ENCODE measurements at places on chromosomes 6 and 20. TPM values are rescaled to one million over a fixed set of nuclear protein-coding genes. Genes with fewer than 3 reads are reported as not detected.

PTCHD4 gene
- 1.7 TPM for total RNA-seq

DAAM2 gene
- total RNA-seq = 382 TPM

BPIFA2 gene
- total RNA-seq = not detected

C20orf202 gene
- total RNA-seq = not detected

DNA sequence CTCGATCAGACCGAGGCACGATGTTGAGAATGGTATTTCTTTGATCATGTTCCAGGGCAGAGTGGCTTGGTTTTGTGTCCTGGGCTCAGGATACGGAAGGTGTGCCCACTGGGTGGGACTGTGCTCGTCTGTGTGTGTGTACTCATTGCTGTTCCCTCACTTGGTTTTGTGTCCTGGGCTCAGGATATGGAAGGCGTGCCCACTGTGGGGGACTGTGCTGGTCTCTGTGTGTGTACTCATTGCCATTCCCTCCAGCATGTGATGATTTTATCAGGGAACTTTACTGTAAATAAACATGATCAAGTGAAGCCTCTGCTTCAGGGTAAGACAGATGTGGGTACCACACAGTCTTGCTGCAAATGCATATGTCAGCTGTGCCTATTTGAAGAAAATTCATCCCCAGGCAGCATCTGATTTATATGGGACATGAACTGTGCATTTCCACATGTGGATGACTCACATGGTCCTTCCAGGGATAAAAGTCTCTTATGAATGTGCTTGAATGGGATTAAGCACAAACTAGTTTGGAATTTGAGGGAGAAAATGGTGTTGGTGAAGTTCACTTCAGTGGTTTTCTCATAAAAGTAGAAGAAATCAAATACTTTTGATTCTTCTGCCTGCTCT is 274.3 kb downstream of the QKI start:
- no peak for DNase-seq

DNA sequence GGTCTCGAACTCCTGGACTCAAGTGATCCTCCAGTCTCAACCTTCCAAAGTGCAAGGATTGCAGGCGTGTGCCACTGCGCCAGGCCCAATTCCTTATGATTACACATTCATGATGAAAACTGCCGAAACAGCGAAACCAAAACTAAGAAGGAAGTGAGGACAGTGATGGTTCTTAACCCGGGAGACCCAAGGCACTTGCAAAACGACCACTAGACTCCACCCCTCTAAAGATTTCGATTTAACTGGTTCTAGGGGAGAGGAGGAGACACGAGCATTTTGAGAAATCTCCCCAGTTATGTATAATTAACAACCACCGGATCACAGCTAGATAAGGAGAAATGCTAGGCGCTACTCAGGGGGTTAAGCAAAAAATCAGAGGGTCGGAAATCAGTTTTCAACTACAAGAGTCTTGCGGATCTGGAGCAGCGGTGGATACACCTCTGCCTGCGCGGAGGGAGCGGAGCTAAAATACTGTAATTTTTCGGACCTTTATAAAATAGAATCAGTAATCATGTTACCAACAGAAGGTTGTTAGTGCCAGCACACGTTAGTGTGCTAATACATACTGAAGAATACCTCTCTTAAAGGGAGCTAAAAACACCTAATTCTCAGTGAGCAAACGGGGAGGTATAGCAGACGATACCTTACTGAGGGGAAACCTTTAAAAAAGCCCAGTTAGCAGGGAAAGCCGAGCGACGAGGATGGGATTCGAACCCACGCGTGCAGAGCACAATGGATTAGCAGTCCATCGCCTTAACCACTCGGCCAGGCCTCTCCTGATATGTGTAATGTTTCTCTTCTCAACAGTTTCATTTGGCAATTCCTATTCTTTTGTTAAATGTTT is 60.0 kb upstream of the BTN3A2 start:
- DNase-seq = no peak

DNA sequence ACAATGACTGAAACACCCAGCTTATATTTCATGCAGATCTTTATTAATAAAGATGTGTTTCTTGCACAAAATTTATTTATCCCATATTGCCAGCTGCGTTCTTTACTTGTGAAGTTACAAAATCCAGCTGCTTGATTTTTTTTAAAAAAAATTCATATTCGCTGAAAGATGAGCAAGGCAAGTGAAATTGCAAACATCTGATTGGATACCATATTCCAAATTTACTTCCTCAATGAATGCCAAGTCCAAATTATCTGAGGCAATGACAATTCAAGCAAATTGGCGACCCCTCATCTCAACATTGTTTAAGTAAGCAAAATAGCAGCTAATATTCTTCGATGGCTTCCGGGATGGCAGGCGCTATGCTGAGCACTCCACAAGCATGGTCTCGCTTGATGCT is 37.7 kb downstream of the ZFP64 start:
- DNase-seq = no peak

DNA sequence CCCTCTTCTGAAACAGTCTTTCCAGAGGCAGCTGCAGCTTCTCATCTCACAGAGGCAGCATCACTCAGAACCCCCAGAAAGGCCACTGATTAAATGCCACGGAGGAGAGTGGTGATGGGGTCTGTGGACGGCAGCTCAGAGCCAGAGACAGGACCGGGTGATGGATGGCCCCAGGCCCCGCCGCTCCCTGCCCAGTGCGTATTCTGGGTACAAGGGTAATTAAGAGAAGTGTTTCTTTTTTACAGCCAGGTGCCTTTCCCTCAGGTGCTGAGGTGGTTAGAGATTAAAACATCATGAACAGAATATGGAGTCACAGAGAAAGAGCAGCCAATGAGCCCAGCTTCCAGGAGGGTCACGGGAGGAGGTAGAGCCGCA is 434.5 kb downstream of the PREX1 start:
- no peak for DNase-seq

GRCh38 chr6:106128981-106129781 is 43.0 kb downstream of the PRDM1 start:
- no peak for DNase-seq

GRCh38 chr6:133432021-133432989 is 191.1 kb downstream of the EYA4 start:
- DNase-seq = no peak

- no peak for DNase-seq
Measured at GRCh38 chr6:137313928-137314855, 95.0 kb upstream of the IFNGR1 start.

DNA sequence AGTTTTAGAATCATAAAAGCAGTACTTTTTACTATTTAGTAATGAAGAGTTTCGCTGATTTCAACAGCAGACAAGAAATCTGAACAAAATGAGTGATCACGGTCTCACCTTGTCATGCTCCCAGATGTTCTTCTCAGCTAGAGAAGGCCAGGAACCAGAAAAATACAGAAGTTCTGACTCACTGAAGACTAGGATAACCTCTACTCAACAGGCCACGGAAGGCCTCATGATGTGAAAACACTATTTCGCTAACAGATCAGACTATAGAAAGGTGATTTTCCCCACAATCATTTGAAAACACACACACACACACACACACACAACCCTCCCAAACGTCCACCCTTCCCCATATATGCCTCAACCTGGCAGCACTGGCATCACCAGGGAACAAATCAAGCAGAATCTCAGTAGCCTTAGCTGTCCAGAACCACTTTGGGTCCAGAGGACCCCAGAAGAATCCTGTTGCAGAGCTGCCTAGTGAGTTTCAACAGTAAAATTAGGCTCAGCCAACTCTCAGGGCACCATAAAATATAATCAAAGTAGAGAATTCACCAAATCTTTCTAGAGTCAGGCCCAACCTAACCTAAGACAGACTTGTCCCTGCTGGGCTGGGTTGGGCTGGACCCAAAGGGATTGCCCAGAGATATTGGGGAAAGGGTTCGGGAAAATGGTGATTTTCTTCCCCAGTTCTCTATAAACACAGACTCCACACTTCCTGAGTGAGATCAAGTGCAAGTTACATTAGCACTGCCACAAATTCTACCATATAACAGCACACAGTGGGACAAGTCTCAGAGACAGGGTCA is 7.9 kb downstream of the EXOC2 start:
- DNase-seq = no peak

DNA sequence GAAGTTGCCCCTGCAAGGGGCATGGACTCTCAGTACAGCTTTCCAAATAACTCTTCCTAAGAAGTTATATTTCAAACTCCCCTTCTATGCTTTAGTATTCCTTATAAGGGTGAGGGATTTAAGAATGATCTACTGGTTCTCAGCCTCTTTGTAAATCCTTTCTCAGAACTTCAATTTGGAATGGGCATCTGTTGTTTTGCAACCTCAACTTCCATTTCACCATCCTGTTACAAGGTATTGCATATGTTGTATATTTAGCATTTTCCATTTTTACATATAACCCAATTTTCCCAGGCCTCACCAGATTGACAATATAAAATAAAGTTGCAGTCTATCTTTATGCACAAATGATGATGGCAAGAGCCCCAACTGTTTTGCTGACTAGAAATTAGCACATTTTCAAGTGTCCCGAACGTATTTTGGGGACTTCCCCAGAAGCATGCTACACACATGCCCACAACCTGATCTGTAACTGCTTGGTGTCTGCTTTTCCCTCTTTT is 154.9 kb upstream of the CARMIL1 start:
- no peak for DNase-seq

DNA sequence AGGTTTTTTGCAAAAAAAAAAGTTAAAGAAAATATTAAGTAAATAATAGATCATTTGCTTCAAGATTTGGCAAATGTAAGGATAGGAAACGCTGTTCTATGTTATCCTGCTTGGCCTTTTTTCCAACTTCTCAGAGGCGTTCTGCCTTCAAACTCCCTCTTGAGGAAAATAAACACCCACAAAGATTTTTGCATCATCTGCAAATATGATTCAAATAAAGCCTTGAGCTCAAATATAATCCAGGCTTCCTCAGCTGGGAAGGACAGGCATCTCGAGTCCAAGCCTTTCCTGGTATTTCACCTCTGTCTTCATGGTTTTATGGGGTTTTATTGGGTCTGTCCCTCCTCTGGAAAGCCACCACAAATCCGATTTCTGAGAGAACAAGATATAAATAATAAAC is 67.7 kb upstream of the PTPN1 start:
- DNase-seq = no peak

DNA sequence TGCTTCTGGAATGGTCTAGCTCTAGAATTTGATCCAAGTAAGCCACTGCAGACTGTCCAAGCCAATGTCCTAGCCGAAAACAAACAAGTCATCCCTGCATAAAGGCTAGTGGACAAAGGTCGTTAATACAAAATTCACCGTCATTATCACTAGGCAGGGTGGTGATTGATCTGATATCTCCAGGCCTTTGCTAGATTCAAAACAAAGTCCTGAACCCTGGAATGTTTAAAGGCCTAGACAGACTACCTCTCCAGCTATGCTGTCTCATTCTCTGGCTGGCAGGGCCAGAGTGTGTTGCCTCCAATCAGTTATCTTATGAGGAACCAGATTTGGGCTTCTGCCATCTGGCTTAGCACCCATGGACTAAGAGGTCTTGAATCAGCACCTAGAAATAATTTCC is 38.3 kb downstream of the MAP7 start:
- no peak for DNase-seq

DNA sequence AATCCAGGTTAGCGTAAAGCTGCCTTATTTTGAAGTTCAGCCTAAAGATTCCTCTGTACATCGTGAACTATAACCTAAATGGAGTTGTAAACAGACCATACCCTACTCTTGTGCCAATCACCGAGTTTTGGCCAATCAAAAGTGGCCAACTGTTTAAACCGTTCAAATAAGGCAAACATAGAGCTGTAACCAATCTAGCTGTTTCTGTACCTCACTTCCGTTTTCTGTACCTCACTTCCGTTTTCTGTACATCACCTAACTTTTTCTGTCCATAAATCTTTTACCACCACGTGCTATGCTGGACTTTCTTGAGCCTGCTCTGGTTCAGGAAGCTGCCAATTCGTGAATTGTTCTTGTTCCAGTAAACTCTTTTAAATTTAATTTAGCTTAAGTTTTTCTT is 39.7 kb downstream of the LBP start:
- no peak for DNase-seq

Measured in esophagus muscularis mucosa (tissue), 4 donors.